ENCODE measurements at places on chromosomes 6 and 20.

GRCh38 chr20:44118185-44119033, 68.6 kb downstream of the JPH2 start:
- no peak for DNase-seq

- no peak for DNase-seq
Observed at GRCh38 chr20:59314997-59315396, 14.6 kb downstream of the EDN3 start.

DNA sequence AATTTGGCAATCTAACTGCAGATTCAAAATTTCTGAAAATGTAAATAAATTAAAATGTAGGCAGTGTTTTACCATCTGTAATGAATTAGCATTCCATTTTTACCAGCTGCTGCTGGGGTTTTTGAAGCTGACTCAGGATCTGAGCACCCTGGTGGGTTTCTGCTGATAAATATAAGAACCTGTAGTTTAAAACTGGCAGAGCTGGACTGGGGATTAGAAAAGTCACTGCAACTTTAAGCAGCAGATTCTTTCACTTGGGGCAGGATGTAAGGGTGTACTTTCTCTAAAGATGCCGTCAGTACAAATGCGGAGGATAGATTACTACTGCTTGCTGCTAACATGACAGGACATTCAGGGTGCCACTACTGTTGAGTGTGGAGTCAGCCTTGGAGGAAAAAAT, 341.8 kb downstream of the CDKAL1 start:
- no peak for DNase-seq

GRCh38 chr6:30394139-30394538, 49.2 kb downstream of the RPP21 start:
- DNase-seq: no peak

DNA sequence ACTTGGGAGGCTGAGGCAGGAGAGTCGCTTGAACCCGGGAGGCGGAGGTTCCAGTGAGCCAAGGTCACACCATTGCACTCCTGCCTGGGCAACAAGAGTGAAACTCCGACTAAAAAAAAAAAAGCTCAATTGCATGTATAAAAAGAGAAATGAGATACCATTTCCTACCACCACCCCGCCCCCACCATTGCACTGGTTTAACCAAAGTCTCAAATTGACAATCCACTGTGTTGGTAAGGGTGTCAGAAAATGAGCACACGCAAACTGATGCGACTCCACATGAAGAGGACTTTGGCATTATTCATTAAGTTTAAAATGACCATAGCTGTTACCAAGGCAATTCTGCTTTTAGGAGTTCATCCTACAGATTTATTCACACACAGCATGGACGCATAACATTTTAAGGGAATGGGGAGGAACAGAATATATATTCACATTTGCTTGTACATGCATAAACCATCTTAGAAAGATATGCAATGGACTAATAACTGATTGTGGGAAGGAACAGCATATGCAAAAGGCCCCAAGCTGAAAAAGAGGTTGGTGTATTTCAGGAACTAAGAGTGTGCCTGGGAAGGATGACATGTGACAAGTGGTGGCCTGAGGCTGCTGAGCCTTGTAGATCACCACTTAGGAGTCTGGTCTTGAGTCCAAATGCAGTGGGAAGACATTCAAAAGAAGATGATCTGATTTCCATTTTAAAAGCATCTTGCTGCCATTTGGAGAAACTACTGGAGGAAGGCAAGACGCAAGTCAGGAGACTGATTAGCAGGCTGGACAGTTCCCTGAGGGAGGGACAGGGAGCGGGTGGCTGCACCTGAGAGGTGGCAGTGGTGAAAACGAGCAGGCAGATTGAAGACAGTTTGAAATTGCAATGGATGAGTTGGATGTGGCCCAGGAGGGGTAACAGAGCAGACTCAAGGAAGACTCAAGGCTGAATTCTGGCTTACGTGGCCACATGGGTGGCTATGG, 37.2 kb upstream of the PTPN1 start:
- DNase-seq: no peak

DNA sequence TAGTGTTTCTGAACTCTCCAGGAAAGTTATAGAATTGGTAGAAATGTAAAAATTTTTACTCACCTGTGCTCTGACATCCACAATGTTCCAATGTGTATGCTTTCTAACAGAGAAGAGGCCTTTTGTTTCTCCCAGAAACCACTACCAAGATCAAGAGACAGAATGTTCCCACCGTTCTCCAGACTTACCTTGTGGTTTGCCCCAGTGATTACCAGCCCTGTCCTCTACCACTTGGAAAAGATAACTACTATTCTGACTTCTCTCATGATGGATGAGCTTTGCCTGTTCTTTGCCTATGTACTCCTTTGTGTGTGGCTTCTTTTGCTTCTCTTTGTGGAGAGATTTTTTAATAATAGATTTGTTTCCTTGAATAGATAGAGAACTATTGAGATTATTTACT, 173.0 kb upstream of the SCGN start:
- DNase-seq: no peak
